SHP77 (cell line): ENCODE measurements at places on chromosomes 2 and 18.

- no peak for DNase-seq
Observed at GRCh38 chr2:175049661-175050060, 44.5 kb upstream of the CHN1 start.

- DNase-seq = no peak
Observed at GRCh38 chr2:56508662-56509061, 324.9 kb downstream of the CCDC85A start.

GRCh38 chr18:4384932-4385331 is 70.2 kb downstream of the DLGAP1 start:
- DNase-seq = no peak

- no peak for DNase-seq
Observed at GRCh38 chr2:64325477-64325851, 128.5 kb upstream of the LGALSL start.

DNA sequence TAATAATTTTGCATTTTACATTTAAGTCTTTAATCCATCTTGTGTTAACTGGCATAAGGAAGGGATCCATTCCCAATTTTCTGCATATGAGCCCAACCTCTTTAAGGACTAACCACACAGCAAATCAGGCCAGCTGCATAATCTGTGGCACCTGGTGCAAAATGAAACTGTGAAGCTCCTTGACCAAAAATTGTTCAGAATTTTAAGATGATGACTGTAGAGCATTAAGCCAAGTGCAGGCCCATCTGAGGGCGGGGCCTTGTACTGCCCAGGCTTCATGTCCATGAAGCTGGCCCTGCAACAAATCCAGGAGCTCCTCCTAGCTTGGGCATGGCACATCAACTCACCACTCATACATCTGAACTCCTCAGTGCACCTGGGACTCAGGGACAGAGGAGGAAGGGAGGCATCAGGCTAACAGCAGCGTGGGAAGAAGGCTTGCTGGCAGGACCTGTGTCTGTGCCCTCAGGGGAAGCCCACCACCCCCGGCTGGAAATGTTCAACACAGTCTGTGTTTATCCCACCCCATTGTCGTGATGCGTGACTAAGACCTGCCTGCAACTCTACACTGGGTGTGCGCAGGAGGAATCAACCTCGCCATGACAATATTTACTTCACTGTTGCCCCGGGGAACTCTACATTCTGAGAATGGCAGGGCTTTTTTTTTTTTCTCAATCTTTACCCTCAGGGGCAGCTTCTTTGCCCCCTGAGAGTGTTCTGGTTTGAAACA is 128.9 kb upstream of the SIX2 start:
- DNase-seq = no peak

DNA sequence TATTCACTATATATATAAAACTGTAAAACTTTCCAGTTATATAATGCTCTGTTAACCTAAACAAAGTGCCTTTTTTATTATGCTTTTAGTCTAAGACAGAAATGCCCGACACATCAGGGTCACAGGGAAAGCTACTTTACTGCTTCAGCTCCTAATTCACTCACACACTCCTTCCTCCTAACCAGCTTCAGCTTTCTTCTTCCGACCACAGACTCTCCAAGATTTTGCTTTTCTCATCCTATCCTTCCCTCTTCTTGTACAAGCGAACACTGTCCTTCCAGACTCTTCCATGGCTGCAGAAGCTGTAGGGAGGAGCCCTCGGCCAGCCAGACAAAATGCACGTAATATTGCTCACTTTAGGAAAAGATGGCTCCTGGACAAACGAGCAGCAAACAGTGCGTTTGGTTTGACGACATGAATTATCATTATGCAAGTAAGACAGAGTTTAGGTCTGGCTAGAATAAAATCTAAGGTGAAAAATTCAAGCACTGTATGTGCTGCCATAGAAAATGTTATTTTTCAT is 47.5 kb upstream of the HNRNPA3 start:
- peak; percentile 26 for DNase-seq

GRCh38 chr2:233115741-233116140 is 55.6 kb downstream of the INPP5D start:
- no peak for DNase-seq

DNA sequence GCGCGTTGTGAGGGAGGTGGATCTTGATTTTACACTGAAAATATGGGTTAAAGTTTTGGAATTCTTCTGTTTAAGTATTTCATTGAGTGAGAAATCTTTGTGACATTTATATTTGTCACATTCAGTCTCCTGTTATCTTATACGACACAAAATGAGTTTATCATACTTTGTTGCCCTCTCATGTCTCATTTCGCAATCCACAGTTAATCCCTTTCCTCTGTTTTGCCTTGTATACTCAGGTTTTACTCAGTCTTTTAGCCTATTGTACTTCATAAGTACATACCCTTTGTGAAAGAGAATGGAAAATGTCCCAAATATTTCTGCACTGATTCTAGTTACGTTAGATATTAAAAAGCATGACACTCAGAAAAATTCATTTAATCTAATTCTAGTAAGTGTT is 142.7 kb downstream of the ATP9B start:
- no peak for DNase-seq

DNA sequence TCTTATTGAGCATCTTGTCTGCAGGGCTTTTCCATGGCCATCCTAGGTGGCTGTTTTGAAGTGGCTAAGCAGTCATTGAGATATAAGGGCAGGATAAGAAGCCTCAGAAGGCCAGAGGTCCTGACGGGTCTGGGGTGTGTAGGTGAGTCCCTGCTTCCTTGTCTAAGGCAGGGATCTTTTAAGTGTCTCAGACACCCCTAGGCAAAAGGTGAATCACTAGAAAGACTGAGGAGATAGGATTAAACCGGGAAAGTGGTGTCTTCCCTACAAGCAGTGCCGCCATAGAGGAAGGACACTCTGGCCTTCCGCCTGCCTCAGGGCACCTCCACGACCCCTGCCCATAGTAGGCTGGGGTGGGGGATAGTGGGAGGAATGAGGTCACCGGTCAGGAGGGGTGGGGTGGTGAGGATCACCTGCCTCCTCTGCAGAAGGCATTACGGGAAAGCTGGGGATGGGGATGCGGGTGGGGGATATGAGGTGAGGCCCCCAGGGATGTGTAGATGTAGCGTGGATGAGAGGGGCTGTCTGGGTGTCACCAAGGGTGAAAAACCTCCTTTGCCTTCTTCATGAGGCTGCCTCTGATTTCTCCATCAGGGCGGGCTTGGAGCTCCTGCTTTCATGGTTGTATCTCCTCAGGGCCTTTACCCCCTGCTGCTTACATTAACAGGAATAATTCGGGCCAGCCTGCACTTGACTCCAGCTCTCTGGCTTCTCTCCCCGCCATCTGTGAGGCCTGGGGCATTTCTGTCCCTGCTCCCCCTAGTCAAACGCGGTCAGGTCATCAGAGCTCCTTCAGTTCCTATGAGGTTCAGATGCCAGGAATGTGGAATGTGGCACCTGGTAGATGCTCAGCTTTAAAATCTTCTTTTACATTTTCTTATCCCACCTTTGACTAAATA is 244.0 kb downstream of the DYSF start:
- no peak for DNase-seq

- peak; percentile 6 for DNase-seq
Observed at GRCh38 chr18:74331404-74331803, 15.8 kb downstream of the C18orf63 start.

DNA sequence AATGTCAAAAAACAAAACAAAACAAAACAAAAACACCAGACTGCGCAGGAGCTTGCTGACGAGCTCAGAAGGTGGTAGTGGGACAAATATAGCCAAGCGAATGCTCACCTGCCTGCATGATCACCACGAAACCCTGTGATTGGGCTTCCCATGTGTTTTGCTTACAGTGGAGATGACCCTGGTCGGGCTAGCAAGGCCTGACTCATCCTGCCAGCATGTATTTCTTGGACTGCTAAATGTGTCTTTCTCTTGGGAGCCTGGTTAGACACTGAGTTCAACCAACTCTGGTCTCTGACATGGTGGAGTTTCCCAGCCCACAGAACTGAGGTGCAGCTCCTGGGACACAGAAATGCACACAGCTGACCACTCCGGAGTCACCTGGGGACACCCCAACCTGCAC is 30.7 kb upstream of the DUSP2 start:
- no peak for DNase-seq

GRCh38 chr2:143436951-143437350 is 307.7 kb downstream of the ARHGAP15 start:
- no peak for DNase-seq

- no peak for DNase-seq
Observed at GRCh38 chr2:162478721-162479129, 134.8 kb downstream of the GCA start.

GRCh38 chr2:218029366-218030360 is 26.9 kb upstream of the TNS1 start:
- DNase-seq = no peak

GRCh38 chr2:238771218-238771617 is 76.7 kb upstream of the TWIST2 start:
- DNase-seq = peak; percentile 1

GRCh38 chr2:219291394-219291793 is 12.2 kb downstream of the DNAJB2 start:
- DNase-seq = no peak

DNA sequence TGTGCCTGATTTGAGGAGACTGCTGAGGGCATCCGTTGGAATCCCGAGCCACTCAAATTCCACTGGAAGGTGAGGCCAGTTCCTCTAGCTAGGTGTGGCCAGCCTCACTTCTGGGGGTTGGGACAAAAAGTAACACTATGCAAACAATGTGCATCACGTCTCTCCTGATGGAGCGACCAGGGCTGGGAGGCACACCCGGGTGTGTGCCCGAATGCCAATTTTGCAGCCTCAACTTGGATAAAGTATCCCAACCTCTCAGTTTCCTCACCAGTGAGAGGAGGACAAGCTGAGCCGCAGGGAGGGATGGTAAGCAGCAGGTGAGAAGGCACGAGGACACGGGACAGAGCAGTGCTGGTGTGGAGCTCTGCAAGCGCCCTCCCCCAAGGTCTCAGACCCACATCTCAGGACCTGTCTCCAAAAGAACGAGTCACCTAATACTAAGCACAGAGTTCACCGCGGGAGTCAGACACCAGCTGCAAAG is 218.3 kb downstream of the HAUS1 start:
- DNase-seq = no peak

- no peak for DNase-seq
Observed at GRCh38 chr2:173831312-173832229, 133.6 kb downstream of the SP3 start.

- no peak for DNase-seq
Observed at GRCh38 chr2:34652636-34653035, 1053.5 kb upstream of the FAM98A start.

DNA sequence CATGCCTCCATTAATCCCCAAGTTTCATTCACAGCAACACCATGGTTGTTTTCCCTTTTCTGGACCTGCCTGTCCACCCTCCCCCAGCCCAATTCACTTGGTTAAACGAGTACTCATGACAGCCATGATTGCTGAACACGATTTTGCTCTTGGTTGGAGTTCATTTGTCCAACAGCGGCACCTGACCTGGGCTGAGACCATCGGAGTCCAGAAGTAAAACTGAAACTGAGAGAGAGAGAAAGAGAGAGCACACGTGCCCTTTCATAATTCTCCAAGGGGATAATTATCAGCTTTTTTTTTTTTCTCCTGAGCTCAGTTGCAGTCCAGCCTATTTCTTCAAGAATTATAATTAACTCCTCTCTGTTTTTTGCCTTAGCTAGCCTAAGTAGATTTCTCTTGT is 13.7 kb upstream of the KIF5C start:
- DNase-seq = no peak
